Activated naive CD8-positive, alpha-beta T cell treated with anti-CD3 and anti-CD28 coated beads for 36 hours (primary cell): ENCODE measurements at places on chromosomes 16 and 17. TPM values are rescaled to one million over a fixed set of nuclear protein-coding genes. Genes with fewer than 3 reads are reported as not detected.

DNA sequence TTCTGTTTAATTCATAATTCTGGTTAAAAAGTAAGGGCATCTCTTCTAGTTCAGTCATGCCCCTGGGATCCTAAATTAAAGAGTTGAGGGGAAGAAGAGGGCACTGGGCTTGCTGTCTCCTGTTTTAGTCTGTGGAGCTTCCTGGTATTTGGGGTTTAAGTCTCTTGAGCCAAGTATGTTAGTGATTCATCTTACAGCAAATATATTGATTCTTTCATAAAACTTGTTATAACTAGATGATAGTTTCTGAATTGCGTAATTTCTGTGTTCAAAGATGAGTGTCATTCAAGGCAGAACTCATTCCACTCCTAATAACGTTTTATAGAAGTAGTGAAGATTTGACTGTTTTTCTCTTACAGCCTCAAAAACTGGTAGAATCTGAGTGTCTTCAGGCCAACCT is 1.7 kb downstream of the TXNDC17 start:
- peak overlapping the region; percentile 64 for H3K27ac ChIP-seq
- H3K27me3 ChIP-seq, result no peaks in the 10 kb centered on the region
- peak overlapping the region; percentile 95 for H3K4me3 ChIP-seq
- DNase-seq, result no peak

DNA sequence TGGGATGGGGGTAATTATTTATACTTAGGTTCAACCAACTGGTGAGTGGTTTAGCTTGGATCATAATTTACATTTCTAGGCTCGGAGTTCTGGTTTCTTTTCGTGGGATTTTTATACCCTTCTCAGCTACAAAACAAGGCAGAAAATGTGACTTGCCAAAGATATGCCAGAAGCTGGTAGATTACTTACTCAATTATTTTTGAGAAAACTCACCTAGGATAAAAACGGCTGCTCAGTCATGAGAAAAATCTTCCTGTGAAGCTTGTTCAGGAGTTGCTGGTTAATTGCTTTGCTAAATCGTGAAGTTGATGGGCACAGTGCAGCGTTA is 1.1 kb downstream of the NDEL1 start:
- DNase-seq, result no peak
- H3K4me1 ChIP-seq, result peaks cover 35% of the 10 kb centered on the region
- peak overlapping the region; percentile 92 for H3K27ac ChIP-seq
- H3K36me3 ChIP-seq, result peaks cover 18% of the 10 kb centered on the region
- no peaks in the 10 kb centered on the region for H3K27me3 ChIP-seq
- peak overlapping the region; percentile 89 for H3K4me3 ChIP-seq

- peaks cover 18% of the 10 kb centered on the region for H3K27me3 ChIP-seq
- H3K27ac ChIP-seq, result no peak overlapping the region
- peaks cover 37% of the 10 kb centered on the region for H3K4me1 ChIP-seq
- no peak overlapping the region for H3K4me3 ChIP-seq
- peaks cover 3% of the 10 kb centered on the region for H3K36me3 ChIP-seq
Observed at GRCh38 chr16:75112734-75113491, 3.7 kb downstream of the LDHD start.

INTS2 gene
- 24.3 TPM for total RNA-seq
